ENCODE measurements at places on chromosomes 16 and 17. TPM values are rescaled to one million over a fixed set of nuclear protein-coding genes. Genes with fewer than 3 reads are reported as not detected.

GRCh38 chr17:73910206-73910605 is 266.0 kb upstream of the SDK2 start:
- DNase-seq: no peak

GRCh38 chr17:74859459-74860228 is at the start of gene GRIN2C:
TSS of gene GRIN2C (minus strand) at chr17:74859885. CDS start at chr17:74855092, 4,793 bp downstream.
- DNase-seq: no peak

GRCh38 chr16:8877894-8878522 is 4.1 kb upstream of the LITAFD start:
- DNase-seq: no peak

GRCh38 chr17:74461611-74462010 is 4.8 kb upstream of the CD300A start:
- no peak for DNase-seq

GRCh38 chr17:278055-278675 is 74.4 kb downstream of the RPH3AL start:
- DNase-seq: no peak

AMZ2 gene
- polyA plus RNA-seq: 82.0 TPM

GRCh38 chr17:72438783-72439182 is 318.0 kb downstream of the SOX9 start:
- no peak for DNase-seq

DNA sequence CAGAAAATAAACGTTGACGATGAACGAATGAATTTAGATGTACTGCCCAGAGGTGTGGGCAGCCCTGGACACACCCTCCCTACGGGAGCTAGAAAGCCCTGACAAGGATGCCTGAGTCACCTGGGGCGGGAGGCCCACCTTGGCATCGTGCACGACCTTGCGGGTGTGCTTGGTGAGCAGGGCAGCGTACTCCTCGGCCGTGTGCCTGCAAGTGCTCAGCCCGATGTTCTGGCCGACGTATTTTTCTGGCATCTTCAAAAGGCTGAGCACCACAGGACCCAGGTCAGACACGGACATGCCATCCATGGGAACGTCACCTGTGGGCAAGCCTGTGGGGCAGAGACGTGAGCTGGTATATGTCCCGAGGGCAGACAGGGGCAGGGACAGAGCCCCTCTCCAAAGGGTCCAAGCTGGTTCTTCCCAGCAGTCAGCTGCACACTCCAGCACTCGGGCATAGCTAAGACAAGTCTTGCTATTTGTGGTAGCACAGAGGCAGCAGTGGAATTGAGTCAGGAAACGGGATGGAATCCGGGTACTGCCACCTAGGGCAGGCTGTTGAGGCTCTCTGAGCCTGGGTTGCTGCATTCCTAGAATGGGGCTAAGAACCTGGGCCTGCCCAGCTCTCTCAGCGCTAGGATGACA is 10.8 kb downstream of the NMRAL1 start:
- DNase-seq: no peak

GSDMA gene
- polyA plus RNA-seq: 1.7 TPM

- DNase-seq: no peak
Measured at GRCh38 chr17:81457401-81457800, 55.2 kb downstream of the ACTG1 start.

DNA sequence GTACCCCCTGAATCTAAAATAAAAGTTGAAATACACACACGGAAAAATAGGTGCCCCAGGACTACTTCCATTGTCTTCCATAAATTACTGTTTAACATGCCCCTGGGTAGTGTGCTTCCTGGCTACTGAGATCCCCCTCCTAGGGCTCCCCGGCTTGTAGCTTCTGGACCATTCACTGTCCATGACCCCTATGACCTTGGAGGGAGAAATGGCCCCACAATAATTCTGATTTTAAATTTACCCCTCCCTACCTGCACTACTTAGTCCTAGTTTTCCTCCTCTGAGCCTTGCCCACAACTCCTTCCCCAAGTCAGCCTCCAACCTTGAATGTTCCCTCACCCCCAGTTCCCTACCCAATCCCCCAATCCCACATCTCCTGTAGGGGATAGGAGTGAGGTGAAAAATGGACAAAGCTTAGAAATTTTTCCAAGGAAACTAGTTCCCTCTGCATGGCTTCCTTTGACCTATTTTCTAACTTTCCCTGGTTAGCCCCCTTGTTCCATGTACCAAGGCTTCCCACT is 9.5 kb upstream of the MSL1 start:
- DNase-seq: no peak

DNA sequence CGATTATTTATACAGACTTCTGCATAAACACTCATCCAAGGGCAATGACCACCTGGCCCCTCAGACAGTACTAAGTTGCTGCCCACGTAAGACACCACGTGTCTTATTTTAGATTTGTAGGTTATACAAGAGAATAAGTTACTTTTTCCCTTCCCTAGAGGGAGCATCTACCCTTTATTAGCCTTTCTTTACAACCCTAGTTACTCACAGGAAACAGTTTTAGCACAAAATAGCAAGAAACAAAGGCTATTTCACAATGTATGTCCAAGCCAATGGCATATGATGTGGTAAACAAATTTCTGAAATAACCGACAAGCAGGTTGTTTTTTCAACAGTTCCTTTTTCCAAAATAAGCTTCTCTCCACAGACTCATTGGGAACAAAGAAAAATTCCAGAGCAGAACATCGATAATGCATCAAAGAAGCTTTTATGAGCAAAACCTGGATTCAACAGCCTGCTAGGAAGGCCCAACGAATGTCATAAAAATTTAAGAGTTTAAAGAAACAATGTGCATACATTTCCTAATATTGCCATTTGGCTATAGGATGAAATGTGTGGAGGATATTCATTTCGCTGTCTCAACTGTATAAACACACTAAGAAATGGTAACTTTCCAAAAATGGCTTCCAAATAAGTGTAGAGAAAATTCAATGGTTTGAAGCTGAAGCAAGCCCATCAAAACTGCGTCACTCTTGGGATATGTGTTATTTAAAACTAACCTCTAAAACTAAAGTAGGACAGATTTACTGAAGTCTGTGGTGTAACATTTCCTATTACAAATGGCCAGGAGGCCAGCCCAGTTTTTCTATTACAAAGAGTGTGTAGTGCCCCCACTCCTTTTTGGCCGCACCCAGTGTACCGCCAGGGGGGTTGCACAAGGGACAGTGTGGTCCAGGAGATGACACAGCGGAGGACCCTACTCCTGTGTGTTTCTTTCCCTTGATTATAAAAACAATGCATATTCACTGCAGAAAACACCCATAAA is 50.4 kb upstream of the ERN1 start:
- no peak for DNase-seq

- no peak for DNase-seq
Measured at GRCh38 chr16:57299009-57299718, 14.7 kb upstream of the PLLP start.

SPATA20 gene
- polyA plus RNA-seq: 29.4 TPM

NT5M gene
- 3.7 TPM for polyA plus RNA-seq

DNA sequence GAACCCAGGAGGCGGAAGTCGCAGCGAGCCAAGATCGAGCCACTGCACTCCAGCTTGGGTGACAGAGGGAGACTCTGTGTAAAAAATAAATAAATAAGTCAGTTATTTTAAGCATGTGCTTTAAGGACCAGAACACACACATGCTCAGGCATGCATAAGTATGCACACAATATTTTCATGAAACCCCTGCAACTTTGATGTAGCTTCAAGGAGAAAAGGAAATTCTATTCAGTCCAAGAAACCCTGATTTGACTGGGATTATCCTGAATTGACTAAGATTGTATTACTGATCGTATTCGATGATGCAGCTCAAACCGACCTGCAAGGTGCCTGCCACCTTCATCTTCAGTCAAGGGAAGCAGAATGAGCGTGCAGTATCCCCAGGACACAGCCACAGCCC is 841 bp downstream of the TEKT5 start:
- no peak for DNase-seq

DNA sequence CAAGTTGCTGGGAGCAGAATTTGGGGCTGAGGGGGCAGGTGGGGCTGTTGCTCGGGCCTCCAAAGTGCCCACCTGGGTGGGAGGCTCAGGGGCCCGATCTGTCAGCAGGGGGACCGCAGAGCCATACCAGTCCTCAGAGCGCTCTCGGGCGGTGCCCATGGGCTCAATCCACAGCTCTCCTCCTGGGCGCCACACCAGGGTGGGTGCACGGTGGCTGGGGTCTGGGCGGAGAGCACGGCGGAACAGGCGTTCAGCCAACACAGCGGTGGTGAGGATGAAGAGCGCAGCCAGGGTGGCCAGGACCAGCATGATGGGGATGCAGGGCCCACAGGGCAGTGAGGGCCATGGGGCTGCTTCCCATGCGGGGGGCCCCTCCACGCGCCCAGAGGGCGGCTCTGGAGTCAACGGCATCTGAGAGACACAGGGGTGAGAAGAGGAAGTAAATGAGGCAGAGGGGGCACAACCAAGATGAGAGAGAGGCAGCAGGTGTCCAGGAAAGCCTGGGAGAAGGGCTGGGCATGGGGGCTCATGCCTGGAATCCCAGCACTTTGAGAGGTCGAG is 1.2 kb downstream of the C16orf54 start:
- no peak for DNase-seq

GRCh38 chr16:71676236-71676635 is 48.3 kb downstream of the PHLPP2 start:
- no peak for DNase-seq

DNA sequence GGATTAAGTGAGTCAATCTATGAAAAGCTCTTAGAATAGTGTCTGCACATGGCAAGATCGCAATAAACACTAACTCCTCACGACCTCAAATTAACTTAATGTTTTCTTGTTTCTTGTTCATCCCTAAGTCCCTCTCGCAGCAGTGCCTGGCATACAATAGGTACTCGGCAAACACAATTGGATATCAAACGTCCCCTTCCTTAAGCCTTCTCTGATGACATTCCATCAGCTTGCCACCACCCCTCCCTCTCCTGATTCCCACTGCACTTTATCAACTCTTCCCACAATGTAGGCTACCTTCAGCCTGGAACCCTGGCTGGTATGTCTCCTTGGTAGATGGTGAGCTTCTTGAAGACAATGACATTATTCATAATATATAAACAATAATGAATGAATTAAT is 33.3 kb downstream of the CCDC42 start:
- no peak for DNase-seq

DNA sequence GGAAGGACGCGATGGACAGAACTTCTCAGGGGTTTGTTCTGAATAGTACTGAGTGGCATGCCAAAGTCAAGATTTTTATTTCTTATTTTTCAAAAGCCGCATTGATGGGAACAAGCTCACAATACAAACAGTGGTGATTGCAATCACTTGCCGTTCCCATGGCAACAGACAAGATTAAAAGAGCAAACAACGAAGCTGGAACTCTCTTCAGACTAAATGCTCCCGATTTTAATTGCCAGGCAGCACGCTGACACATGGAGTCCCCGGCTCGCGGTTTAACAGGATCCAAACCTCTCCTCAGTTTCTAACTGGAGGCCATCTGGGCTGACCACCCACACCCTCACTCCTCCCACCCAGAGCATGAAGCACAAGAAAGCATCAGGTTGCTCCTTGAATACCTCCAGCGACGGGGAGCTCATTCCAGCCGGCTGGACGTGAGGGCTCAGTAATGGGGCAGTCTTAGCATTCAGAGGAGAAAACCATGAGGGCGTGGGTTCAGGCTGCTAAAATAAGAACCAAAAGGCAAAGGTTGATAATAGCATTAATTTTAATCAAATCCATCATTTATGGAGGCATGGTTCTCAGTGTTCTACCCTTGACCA is 41.5 kb downstream of the AIPL1 start:
- DNase-seq: no peak

KLHL10 gene
- 0.21 TPM for polyA plus RNA-seq

- no peak for DNase-seq
Measured at GRCh38 chr16:86514481-86515376, 4.4 kb downstream of the FOXF1 start.

CNGB1 gene
- not detected for polyA plus RNA-seq

DNA sequence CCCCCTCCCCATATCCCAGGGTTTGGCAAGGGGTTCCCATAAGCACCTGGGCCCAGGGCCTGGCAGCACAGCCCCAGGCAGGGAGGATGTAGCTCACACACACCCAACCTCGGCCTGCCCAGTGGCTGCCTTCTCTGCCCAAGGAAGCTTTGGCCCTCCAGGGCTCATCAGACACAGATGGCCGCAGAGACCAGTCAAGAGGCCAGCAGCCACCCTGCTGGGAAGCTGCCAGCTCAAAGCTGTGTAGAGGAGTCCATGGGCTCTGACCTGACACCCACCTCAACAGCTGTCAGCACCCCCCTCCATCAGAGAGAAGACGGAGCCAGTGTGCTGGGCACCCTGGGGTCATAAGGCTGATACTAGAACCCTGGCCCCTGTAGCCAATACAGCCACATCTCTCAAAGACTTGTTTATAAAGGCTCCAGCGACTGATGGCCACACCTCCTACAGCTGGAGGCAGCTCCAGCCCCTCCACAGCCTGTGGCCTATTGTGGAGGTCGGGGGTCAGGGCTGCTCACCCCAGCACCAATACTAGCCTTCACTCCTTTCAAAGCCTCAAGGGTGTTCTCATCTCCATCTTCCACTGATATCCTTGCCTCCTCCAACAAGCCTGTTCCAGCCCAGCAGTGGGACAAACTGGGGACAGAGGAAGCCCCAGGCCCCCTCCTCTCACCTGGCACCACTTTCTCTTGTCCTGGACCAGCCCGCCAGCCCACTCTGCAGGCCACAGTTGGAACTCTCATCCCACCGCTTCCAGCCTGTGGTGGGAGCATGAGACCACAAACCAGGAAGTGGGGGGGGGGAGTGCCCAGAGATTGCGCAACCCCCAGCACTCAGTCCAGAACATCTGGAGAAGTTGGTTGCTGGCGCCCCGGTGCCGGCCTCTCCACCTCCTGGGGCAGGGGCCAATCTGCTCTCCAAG is 2.2 kb upstream of the MPG start:
- no peak for DNase-seq

GRCh38 chr16:20323591-20324117 is 3.7 kb downstream of the GP2 start:
- DNase-seq: no peak

- peak; percentile 50 for DNase-seq
Measured at GRCh38 chr16:13036600-13036999, 135.2 kb downstream of the SHISA9 start.

DNA sequence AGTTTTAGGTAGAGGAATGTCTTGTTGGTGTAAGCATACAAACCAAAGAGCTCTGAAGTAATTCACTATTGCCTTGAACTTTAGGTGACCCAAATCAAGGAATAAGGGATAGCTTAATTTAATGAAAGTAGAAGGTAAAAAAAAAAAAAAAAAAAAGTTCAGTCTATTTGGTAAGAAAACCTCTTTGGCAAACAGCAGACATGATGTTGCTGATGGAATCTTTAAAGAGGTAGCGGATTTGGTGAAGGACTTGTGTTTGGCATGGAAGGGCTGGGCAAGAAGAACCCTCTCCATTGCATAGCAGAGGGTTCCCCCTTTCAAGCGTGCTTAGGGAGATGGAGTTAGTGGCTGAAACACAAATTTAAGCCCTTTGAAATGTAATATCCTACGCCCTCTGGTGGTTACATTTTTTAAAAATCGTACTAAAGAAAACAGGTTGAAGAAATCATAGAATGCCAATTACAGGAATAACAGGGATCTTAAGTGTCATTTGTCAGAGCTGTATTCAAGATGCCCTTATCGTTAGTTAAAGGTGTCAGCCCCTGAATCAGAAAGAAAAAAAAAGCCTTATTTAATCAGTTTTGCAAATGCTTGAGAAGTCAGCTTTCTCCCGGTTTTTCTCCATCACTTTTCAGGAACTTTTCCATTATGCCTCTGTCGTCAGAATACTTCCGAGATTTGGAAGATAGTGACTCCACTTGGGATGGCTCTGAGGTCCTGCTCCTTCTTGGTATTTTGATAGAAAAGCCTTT is 383.1 kb downstream of the KCNJ2 start:
- DNase-seq: no peak

All from left renal pelvis (tissue), 4 donors.